Forelimb muscle (tissue), 1 donor: ENCODE measurements at places on chromosomes 11 and 22. TPM values are rescaled to one million over a fixed set of nuclear protein-coding genes. Genes with fewer than 3 reads are reported as not detected.

GRCh38 chr11:69115586-69116560, 39.9 kb upstream of the SMIM38 start:
- DNase-seq: no peak

- no peak for DNase-seq
Observed at GRCh38 chr11:31827455-31828206, 16.5 kb upstream of the PAX6 start.

GRCh38 chr11:46686886-46687795, 13.3 kb downstream of the ARHGAP1 start:
- DNase-seq: no peak

GRCh38 chr11:68854273-68854958, 12.7 kb upstream of the CPT1A start:
- DNase-seq: no peak

DNA sequence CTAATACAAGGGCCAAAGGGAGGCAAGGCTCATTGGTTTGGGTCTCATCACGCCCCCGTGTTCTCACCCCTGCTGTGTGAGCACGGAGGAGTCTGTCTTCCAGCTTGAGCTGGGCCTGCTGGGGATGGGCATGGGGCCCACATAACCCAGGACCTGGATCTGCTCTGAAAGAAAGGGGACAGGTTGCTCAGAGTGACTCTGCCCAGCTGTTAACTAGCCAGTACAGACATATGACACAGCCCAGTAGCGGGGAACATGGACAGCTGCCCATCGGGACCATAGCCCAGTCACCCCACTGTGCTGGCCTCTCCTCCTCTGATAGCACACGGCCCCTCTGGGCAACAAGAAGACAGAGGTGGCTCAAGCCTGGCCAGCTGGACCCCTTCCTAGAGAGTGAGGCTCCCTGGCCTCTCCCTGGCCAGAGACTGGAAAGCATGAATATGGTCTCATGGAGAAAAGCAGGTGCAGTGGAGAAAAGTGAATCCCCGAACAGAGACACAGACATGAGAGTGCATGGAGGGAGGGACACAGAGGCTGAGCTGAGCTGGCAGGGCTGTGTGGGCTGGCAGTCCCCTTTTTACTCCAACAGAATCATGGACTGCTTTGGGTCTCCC, 973.9 kb downstream of the BRD1 start:
- DNase-seq: no peak

DNA sequence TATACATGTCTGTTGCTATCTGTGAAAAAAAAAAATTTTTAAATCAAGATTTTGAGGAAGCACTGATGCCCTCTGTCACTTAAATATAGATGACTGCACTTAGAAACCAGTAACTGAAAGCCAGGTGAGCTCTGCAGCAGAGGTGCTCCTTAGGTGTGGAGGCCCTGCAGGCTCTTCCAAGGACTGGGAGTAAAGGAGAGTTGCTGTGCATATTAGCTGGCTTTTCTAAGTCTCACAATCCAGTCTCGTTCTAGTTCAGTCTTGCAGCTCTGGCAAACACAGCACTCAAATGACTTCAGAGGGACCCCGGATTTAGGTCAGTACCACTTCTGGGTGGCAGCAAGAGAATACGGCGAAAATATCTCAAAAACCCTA, 61.0 kb downstream of the LARGE2 start:
- DNase-seq: no peak

- DNase-seq: peak; percentile 40
Observed at GRCh38 chr22:25680956-25681355, 61.0 kb upstream of the MYO18B start.

DNA sequence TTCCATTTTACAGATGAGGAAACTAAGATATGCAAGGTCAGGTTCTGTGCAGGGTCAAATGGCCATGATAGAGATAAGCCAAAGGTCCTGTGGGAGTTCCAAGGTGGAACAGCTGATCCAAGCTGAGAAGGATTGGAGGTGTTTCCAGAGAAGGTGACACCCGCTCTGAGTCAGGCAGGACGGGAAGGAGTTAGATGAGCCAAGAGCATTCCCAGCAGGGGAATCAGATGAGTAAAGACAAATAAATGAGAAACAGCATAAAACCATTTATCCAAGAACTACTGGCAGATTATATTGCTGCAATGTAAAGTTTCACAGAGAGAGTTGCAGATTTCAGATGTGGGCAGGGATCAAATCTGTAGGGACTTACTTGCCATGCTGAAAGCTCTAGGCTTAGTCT, 18.9 kb upstream of the HEPHL1 start:
- no peak for DNase-seq

- no peak for DNase-seq
Observed at GRCh38 chr11:18324381-18324780, 2.0 kb downstream of the GTF2H1 start.

DNA sequence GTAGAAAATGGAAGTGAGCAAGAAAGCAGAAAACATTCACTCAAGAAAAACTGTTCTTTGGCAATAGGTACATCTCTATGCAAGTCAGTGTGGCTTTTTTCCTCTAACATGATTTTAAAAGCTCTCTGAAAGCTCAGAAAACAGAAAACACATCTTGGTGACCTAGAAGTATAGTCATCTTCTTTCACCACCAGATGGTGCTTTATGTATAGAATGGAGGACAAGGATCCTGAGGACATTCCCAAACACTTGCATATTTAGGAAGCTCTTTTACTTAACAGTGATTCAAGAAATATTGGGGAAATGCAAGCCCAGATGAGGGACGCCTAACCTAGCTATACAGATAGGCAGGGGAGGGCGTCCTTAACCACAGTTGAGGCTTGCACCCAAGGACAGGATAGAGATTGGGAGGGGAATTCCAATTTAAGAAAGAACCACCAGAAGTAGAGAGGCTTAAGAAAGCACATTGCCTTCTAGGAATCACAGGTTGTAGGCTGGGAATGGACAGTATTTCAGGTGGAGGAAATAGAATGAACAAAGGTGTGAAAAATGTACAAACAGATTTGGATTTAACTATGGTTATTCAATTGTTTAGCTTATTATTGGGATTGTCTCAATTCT, 13.8 kb upstream of the CCDC81 start:
- DNase-seq: peak; percentile 31

DNA sequence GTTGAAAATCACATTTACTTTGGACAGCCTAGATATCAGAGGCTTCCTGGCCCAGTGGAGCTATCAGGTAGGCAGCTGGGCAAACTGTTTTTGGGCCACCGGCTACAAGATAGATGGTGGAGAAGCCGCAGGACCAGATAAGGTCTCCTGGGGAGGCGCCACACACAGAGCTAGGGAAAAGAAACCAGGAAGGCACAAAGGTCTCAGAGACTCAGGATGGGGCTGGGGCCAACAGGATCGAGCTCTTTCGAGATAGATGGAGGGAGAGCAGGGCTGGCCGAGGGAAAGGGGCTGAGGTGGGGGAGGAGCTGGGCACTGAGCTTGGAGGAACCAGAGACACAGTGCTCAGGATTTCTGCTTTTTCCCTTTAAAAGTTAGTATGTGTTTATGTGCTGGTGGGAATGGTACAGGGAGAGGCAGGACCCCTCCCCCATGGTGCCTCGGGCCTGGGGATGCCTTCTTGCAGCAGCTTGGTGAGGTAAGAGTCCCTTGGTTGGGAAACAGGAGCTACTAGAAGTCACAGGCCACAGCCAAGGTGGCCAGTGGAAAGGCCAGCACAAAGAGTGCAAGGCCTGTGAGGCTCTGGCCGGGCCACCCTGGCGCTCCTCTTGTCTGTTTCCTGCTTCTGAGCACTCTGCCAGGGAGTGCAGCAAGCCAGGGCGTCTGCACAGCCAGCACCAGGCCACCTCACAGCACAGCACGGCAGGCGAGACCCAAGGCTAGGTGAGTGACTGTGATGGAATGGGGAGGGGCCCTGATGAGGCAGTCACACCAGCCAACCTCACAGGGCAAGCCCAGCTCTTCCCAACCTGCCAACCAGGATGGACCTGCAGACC, 11.5 kb upstream of the NAP1L4 start:
- no peak for DNase-seq

GRCh38 chr22:44331881-44332714, 19.3 kb upstream of the SHISAL1 start:
- no peak for DNase-seq

GRCh38 chr11:93689240-93689639, 27.8 kb downstream of the CEP295 start:
- no peak for DNase-seq

- DNase-seq: no peak
Observed at GRCh38 chr11:126172596-126173038, 38.8 kb downstream of the RPUSD4 start.

DNA sequence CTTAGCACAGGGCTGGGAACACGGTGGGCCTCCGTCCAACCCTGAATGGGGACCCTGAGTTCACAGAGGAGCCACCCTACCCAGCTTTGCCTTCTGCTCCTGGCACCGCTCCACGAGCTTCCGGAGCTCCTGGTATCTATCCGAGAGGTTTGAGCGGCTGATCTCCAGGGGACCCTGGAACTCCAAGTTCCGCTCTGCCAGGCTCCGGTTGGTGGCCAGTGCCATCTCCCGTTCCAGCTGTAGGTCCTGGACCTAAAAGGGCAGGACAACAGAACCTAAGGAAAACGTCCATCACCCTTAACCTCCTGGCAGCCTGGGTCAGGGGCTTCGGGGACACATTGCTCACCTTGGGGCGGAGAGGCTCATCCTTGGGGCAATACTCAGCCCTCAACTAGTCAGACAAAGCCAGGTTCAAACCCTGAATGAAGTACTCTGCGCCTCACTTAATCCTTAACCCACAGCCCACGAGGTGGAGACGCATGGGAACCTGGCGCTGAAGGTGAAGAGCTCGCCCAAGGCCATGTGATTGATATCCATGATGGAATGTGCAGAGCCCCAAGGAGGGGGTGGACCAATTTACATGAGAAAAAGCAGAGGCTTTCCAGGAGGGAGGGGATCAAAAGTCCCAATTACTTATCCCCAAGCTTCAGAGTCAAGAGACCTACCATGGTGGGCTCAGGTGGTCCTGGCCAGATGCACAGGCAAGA, 27.1 kb downstream of the VPS37C start:
- no peak for DNase-seq

GRCh38 chr22:22746061-22746962, 101.9 kb downstream of the GGTLC2 start:
- no peak for DNase-seq

GRCh38 chr22:36336246-36337182, 51.3 kb downstream of the MYH9 start:
- DNase-seq: no peak

DNA sequence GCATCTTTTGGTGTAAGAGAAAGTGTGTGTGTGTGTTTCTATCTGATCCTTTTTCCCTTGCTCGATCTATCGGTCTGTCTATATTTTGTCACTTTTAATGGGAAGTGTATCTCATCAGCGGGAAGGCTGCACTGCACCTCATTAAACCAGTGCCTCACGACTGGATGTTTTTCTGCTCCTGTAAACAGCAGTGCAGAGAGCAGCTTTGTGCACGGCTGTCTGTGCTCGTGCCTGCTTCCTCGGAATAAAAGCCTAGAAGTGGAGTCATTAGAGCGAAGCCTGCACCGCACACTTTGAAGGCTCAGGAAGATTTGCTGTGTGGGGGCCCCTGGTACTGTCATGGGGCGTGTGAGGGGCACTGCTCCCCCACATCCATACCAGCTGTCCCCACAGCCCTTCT, 27.0 kb upstream of the PARVG start:
- DNase-seq: no peak

GRCh38 chr11:124676386-124676785, 2.7 kb downstream of the SPA17 start:
- DNase-seq: no peak

Gene RBM4
- 127 TPM for polyA plus RNA-seq

Gene MPZL3
- 0.58 TPM for polyA plus RNA-seq

Gene C11orf97
- not detected for polyA plus RNA-seq

Gene ST13
- 495 TPM for polyA plus RNA-seq

Gene SLC5A4
- 1.6 TPM for polyA plus RNA-seq

Gene DMC1
- polyA plus RNA-seq: 5.0 TPM

Gene PTGDR2
- 1.4 TPM for polyA plus RNA-seq

Gene PTPN5
- 0.20 TPM for polyA plus RNA-seq

Gene ANO1
- polyA plus RNA-seq: 6.3 TPM

Gene MEI1
- 0.68 TPM for polyA plus RNA-seq

Gene ACTN3
- polyA plus RNA-seq: 24.1 TPM

Gene C11orf54
- 38.4 TPM for polyA plus RNA-seq

Gene OR2AG2
- not detected for polyA plus RNA-seq
